ENCODE measurements at places on chromosomes 5 and 9.

DNA sequence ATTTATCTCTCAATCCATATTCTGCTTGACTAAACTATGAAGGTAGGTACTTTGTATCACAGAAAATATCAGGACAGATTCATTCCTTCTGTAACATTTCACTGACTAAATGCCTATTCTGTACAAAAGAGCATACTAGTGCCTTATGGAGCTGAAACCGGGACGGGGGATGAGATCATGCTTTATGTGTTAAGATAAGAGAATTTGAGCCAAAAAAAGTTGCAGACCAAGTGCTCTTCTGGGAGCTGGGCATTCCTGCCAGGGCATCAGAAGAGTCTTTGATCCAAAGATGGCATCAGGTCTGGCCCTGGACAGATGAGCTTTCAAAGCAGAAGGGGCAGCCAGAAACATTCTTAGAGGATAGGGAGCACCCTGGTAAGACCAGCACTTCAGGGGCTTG is 27.5 kb upstream of the GLIPR2 start:
- DNase-seq, result no peak

DNA sequence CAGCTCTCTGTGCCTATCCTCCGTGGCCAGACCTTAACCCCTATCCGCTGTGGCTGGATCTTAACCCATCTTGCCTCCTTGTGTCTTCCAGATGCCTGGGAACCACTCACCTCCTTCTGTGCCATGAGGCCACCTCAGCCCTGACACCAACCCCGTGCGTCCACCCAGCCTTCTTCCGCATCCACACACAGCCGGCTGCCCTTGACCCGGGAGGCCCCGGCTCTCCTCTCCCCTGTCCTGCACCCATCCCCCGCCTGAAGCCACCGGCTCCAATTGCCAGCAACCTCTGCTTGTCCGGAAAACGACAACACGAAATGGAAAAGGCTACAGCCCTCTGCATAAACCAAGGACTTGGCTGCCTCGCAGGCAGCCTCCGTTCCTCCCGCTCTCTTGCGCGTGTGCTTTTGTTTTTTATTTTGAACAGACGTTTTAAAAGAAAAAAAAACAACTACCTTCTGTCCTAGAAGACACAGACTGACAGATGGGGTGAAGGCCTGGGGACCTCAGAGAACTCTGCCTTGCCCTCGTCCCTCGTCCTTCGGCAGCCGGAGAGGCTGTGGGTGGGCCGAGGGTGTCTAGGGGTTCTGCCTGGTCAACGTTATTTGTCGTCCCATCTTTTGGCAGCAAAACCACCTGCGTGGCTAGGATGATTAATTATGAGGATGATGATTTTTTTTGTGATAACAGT is 32.5 kb upstream of the HMCN2 start:
- no peak for DNase-seq

- DNase-seq, result no peak
Measured at GRCh38 chr5:11555171-11555570, 349.1 kb downstream of the CTNND2 start.

- DNase-seq, result no peak
Measured at GRCh38 chr5:90071066-90071465, 338.5 kb downstream of the CETN3 start.

DNA sequence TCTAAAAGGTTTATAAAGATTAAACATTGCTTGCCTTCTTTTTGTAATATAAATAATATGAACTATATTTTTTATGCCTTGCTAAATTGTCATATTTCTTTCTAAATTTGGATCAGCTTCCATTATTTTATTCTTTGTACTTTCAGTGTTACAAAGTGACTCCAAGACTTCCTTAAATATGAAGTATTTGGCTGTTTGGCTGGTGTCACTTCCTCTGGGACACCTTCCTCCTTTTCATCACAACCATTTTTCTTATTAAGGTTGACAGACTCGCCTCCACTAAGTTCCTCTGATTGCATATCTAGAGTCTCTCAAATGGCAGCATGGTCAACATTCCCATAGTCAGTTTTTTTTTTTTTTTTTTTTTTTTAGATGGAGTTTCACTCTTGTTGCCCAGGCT is 73.8 kb upstream of the SLC1A1 start:
- no peak for DNase-seq

- no peak for DNase-seq
Measured at GRCh38 chr9:137499416-137499815, 40.3 kb upstream of the NSMF start.

DNA sequence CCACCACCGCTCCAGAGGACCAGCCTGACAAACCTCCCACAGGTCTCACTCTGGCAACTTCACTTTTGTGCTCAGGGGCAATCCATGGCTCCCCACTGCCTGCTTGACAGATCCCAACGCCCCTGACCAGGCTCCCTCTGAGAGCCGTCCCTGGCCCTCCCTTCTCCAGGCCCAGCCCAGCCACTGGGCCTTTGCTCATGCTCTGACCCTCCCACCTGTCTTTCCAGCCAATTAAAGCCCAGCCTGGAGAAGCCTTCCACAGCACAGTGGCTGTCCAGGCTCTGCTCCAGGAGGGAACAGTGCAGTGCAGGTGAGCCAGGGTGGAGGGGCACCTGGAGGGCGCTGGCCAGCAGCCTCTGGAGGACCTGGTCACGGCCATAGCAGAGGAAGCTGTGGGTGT is 3.3 kb downstream of the ENTPD2 start:
- DNase-seq, result no peak

- DNase-seq, result no peak
Measured at GRCh38 chr5:144142139-144142823, 28.2 kb downstream of the YIPF5 start.

DNA sequence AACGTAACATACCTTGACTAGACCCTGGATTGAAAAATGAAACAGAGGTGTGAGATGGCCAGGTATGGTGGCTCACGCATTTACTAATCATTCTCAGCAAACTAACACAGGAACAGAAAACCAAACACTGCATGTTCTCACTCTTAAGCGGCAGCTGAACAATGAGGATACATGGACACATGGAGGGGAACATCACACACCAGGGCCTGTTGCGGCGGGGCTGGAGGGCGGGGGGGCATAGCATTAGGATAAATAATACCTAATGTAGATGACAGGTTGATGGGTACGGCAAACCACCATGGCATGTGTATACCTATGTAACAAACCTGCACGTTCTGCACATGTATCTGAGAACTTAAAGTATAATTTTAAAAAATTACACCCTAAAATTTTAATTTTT is 15.9 kb downstream of the RAPGEF6 start:
- DNase-seq, result no peak

DNA sequence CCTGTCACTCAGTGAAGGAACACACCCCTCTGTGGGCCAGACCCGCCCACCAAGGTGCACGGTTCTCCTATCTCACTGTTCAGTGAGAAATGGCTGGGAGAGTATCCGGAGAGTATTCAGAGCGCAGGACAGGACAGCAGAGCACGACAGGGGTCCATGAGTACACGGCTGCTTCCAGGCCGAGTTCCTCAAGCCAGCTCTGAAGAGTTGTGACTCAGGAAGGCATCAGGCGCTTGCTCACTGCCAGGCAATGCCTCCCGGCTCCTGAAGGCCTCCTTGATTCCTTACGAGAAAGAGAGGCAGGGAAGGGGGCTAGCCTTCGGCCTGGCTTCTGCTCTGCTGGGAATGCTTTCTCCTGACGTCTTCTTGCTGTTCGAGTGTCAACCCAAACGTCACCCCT is 132.1 kb upstream of the PPP1R26 start:
- DNase-seq, result no peak

DNA sequence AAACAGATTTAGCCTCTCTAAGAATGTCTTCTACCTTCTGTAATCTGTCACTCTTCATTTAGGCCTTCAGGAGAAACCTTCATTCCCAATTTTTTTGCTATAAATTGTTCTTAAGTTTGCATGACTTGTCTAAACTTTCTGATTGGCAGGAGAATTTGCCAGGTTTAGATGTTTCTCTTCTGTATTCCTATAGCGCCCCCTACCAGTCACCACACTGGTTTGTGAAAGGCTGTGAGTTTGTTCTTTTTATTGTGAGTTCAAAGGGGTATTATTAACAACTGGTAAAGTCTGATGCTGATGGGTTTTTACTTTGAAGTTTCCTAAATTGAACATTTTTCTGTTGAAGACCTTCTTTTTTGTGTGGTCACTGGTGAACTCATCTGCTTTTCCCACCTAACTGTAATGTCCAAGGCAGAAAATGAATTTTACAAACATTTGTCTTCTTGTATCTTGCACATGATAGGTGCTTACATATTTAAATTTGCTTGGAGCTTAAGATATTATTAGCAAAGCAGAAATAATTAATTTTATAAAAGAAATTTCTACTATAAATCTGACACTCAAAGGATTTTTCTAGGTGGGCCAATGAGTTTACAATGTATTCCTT is 18.4 kb upstream of the F2RL2 start:
- DNase-seq, result peak; percentile 54

DNA sequence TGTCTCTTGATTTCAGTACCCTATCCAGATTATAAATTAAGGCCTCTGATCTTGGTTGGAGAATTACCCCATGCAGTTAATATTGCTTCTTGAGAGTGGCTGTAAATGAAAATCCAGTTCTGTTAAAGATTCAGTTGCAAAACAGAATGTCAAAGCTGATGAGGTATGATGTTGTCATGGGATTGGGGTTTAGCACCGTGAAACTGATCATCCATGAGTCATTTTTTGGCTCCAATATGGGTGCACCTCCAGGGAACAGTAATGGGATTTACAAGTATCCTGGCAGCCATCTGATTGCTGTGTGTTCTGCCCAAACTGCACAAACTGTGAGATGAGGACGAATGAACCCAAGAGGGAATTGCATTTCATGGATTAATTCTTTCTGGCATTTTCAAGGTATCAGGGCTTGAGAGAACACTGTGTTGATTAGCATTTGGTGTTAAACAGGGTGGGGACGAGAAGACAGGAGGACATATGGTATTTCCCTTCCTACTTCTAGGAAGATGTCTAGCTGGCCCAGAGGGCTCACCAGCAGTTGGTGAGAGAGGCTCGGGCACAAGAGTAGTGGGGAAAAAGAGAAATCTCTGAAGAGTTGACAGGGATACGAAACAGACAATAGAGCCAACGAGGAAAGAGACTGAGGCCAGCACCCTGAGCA is 214.7 kb downstream of the GAS1 start:
- no peak for DNase-seq

GRCh38 chr5:181243564-181244343 is at the start of gene RACK1:
RACK1 (minus strand) TSS chr5:181243906; CDS start chr5:181243800, 106 bp downstream.
- DNase-seq, result peak; percentile 83

DNA sequence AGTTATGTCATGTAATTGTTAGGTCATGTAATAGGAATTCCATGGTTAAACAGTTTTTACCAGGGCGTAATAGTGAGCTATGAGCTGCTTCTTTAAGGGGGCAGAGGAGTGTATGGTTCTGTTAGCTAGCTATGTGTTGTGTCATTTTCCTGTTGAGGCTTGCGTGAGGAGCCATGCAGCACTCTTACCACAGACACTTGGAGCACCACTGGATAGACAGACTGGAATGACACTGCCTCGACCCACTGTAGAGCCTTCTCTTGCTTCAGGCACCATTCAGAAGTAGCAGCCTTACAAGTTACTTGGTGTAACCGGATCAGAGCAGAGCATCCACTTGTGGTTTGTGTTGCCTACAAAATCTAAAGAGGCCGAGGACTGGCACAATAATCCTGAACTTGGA is 28.3 kb upstream of the STOM start:
- DNase-seq, result no peak

GRCh38 chr9:96031366-96031824 is 155.9 kb downstream of the ERCC6L2 start:
- no peak for DNase-seq

- no peak for DNase-seq
Measured at GRCh38 chr5:160773646-160774410, 78.2 kb downstream of the ATP10B start.

DNA sequence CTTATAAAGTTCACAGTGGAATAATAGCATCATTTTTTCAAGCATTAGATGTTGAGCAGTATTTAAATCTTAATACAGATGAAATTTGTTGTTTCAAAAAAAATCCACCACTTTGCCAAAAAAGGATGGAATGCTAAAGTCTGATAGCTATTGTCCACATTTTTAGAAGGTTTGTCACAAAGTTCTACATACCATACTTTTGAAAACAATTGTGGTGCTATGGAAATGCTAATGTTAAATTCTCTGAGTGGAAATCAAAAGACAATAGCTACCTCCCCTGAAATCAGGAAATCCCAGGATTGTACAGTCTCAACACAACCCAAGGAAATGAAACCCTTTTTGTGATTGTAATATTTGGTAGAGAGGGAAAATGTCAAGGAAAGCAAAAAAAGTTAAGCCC is 19.3 kb upstream of the GRAMD2B start:
- DNase-seq, result no peak

DNA sequence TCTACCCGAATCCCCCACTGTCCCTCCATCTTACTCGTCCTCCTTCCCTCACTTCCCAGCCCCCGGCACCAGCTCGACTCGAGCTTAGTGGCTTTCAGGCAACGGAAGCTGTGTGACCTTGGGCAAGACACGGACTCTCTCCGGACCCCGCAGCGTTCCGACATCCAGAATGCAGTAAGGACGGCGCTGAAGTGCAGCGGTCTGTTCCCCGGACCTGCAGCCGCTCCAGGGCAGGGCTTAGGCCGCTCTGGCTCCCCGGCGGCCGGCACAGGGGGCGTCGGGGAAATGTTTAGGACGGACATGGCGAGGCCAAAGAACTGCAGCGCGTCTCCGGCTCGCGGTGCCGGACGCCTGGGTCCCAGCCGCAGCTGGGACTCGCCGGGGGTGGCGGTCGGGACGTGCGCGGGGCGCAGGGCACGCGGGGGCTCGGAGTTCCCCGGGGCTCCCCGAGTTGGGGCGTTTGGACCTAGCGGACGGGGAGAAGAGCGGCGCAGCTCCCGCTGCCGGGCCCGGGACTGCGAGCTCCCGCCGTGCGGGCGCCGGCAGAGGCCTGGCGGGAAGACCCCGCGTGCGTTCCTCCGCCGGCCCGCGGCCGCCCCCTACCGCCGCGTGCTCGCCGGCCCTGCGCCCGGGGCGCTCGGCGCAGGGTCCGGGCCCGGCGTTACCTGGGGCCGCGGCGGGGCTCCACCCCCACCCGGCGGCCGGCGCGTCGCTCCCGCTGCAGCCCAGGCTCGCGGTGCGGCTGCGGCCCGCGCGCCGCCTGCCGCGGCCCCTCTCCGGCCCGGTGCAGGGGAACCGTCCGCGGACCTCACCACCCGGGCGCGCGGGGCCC is 5.6 kb upstream of the RNF44 start:
- peak; percentile 33 for DNase-seq

DNA sequence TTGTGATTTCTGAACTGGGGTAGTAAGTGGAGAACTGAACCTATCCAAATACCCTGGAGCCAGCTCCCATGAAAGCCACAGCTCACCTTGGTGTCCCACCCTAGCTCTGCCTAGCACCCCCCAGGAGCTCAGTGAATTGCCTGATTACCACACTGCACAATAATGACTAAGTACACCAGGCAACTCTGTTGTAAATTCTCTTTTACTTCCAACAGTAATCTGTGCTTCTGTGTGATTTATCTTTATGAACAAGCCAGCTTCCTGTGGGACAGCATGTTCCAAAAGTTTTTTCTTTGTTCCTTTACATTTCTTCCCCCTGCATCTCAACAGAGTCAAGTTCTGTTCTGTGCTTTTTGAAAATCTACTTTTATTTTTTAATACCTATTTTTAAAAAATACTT is 22.1 kb upstream of the GRPEL2 start:
- no peak for DNase-seq

- no peak for DNase-seq
Measured at GRCh38 chr5:76682387-76682786, 33.5 kb upstream of the F2R start.
